Stimulated activated CD8-positive, alpha-beta memory T cell treated with anti-CD3 and anti-CD28 coated beads, Interleukin-15, amount 100 ng/mL, for 4 hours (primary cell): ENCODE measurements at places on chromosomes 16 and 17.

- no peak for DNase-seq
These were observed 47.2 kb downstream of the TNRC6A start for GRCh38 chr16:24776501-24777220.

DNA sequence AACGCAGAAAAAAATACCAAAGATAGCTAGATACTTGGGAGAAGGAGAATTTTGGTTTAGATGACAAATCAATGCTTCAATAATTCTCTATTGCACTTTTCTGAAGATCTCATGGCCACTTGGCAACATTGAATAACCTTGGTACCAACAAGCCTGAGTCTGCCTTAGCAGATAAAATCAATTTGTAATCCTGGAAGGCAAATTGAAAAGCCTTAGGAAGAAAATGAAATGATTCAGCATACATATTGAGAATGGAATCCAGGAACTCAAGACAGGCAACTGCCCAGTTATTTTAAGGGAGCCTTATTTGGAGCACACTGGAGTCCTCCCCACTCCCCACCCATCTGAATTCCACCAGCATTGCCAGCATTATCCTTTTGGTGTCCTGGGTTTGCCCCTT, 109.3 kb upstream of the SOX9 start:
- DNase-seq: no peak

GRCh38 chr16:55041540-55042234, 111.0 kb downstream of the IRX5 start:
- DNase-seq: no peak

DNA sequence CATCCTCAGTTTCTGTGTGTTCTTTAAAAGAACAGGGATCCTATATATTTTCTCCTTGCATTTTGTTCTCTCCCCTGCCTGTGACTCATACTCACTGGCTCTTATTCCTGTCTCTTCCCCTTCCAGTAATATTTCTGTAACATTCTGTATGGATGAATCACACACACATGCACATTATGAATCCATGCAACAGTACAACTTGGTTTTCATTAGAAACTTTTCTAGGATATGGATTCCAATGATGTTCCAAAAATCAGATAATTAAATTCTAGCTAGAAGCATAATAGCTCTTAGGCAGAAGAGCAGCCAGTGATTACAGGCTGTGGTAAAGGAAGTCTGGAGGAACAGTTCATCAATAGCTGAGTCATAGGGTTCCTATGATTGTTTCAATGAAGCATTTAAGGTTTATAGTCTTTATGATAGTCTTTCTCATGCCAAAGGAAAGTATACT, 119.6 kb upstream of the PMFBP1 start:
- DNase-seq: no peak

- no peak for DNase-seq
These were observed 1028.5 kb downstream of the CDH8 start for GRCh38 chr16:61007694-61008093.
